GM18507 (cell line): ENCODE measurements at places on chromosomes 1 and 21.

DNA sequence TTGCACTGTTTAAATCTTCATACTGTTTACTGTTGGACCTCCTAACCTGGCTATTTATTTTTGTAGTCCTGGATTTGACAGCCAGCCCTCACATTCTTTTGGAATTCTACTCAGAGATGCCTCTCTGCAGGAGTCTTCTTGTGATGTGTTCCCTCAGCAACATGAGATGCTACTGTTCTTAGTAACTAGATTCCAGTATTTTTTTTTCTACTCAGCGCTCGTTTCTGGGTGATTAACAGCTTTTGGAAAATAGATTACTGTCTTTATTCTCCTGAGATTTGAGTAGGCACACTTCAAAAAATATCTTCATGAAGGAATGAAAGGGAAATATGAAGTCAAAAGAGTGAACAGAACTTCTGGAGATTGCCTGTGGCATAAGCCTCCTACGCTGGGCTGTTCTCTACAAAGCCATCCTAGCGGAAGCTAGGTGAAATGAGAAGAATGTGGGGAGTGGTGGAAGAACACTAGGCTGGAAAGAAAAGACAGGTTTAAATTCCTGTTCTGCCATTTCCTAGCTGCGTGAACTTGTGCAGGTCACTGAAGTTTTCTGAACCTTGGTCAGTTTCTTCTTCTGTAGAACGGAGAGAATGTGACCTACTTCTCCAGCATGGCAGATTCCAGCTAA, 75.9 kb downstream of the LRRC8C start:
- DNase-seq = no peak

DNA sequence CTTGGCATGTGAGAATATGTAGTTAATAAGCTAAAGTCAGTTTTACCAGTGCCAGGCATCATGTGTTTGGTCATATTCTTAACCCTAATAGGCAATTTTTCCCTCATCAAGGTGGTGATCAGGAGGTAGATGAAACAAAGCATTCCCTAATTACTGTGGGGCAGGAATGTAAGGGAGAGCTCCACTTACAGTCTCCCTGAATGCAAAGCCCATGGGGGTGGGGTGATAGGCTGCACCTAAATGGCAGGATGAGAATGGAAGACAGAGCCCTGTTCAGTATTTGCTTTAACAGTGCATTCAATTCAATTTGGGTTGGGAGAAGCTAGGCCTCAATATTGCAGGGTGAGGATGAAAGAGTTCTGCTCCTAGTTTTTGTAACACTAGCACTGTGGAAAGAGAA, 23.4 kb downstream of the ZNF678 start:
- DNase-seq = no peak

GRCh38 chr1:17018849-17019248, 7.1 kb upstream of the ATP13A2 start:
- DNase-seq = no peak

- no peak for DNase-seq
These were observed 289.7 kb upstream of the NRIP1 start for GRCh38 chr21:15354516-15354915.

GRCh38 chr1:154749078-154749760, 120.9 kb downstream of the KCNN3 start:
- no peak for DNase-seq

GRCh38 chr1:210104103-210104502, 128.5 kb upstream of the SERTAD4 start:
- no peak for DNase-seq

DNA sequence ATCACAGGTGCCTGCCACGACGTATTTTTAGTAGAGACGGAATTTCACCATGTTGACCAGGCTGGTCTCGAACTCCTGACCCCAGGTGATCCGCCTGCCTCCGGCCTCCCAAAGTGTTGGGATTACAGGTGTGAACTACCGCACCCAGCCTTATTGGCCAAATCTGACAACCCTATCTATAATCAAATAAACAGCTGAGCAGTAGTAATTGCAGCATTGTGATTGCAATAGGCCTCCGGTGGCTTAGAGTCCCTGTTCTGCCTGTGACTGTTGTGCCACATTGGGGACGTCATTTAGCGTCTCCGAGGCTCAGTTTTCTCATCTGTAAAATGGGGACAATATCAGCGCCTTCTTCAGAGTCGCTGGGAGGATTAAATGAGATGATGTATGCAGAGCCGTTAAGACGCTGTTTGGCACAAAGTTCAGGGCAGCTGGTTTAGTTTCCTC, 569 bp upstream of the CAPN2 start:
- no peak for DNase-seq

DNA sequence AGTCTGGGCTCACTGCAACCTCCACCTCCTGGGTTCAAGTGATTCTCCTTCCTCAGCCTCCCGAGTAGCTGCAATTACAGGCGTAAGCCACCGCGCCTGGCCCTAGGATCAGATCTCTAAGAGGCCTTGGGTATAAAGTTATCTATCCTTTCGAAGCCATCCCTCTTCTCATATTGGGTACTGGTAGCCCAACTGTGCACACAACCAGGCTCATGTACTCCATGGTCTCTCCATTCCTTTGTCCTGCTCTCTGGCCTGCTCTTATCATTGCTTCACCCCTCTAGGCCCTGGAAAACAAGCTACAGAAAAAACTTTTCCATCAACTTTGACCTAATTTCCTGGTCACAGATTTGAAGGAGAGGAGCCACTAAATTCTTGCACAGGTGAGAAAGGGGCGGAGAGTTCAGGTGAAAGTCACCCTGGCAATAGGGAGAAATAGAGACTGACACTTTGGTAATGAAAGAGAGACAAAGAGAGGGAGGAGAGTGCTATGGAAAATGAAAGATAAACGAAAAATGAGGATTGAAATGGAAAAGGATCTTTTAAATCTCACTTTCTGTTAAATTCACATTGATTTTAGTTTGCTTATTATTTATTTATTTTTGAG, 6.0 kb downstream of the TXNIP start:
- DNase-seq = no peak

DNA sequence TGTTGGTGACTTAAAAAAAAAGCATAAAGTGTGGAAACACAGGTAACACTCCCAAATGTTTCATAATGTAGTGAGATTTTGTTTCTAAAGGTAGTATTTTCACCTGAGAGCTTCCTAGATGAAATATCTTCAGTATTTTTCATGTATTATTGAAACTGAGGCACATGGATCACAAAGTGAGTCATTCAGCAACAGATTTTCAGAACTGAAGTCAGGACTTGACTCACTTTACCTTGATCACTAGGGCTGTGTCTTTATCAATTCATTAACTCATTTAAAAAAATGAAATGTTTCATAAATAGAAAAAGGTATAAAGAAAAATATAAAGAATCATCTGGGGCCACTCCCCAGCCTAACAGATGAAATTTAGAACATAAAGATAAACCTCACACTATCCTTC, 66.5 kb upstream of the RCC1 start:
- DNase-seq = no peak

DNA sequence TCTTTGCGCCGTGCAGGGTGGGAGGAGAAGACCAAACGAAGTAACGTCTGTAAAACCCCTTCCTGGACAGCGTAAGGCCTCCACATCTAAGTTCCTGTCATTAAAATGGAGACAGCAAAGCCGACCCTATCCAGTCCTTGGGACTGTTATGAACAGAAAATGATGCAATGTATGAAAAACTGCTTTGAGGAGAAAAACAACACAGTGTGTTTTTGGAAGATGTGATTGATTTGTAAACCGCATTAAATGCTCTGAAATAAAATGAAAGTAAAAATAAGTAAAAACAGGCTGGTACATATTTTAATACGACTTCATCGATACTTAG, 827 bp upstream of the URB1 start:
- no peak for DNase-seq

DNA sequence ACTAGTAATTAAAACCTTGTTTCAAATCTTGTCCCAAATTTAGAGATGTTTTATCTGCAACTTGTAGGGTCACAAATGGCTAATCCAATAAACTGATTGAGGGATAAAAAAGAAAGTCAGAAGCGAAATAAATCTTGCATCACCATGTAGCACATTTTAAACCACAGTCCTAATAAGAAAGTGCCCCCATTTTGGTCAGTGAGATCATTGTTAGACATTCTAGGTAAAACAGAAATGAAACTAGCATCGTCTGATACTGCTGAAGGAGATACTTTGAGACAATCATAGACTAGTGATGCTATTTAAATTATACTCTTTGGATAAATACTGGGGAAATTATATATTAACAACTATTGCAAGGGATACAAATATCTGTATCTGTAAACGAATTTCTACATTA, 247.9 kb downstream of the AMY1C start:
- no peak for DNase-seq

- no peak for DNase-seq
These were observed 6.8 kb upstream of the LAPTM5 start for GRCh38 chr1:30764396-30764795.

- no peak for DNase-seq
These were observed at the start of gene TNFRSF9 for GRCh38 chr1:7940745-7941436. TNFRSF9 (minus strand) TSS chr1:7940839; CDS start chr1:7939994, 845 bp downstream.

GRCh38 chr1:2345297-2346075, 45.9 kb downstream of the MORN1 start:
- DNase-seq = no peak

DNA sequence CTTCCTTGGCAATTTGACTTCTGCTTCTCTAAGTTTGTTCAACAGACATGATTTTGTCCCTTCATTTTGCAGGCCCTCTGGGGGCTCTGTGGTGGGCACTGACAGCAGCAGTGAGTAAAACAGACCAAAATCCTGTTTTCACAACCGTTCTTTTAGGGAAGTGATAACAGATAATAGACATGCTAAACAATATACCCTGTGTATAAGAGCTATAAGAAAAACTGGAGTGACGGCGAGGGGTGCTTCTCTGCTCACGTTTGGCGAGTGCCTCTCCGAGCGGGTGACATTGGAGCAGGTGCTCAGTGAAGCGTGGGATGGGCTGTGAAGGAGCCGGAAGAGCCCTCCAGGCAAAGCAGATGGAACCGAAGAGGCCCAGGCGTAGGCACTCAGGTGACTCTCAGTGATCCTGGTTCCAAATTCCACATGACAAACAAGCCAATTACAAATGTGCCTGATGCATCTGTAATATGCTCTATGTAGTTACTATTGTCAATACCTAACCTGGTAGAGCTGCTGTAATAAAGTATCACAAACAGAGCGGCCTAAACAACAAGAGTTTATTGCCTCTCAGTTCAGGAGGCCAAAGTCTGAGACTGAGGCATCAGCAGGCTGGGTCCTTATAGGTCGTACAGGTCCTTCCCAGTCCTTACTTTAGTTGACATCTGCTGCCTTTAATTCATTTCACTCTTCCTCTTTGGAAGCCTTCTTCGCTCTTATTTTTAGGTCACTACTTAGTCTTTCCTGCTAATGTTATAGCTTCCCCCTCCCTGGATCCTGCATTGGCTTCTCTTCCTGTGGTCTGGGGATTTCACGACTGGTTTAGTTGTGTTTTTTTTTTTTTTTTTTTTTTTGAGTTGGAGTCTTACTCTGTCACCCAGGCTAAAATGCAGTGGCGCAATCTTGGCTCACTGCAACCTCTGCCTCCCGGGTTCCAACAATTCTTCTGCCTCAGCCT, 20.1 kb downstream of the OR2B11 start:
- DNase-seq = no peak

- no peak for DNase-seq
These were observed 7.4 kb downstream of the AZIN2 start for GRCh38 chr1:33088119-33088906.

- DNase-seq = no peak
These were observed 25.8 kb downstream of the KRTAP10-1 start for GRCh38 chr21:44514218-44514520.

- no peak for DNase-seq
These were observed 12.3 kb downstream of the IKBKE start for GRCh38 chr1:206482611-206483010.

DNA sequence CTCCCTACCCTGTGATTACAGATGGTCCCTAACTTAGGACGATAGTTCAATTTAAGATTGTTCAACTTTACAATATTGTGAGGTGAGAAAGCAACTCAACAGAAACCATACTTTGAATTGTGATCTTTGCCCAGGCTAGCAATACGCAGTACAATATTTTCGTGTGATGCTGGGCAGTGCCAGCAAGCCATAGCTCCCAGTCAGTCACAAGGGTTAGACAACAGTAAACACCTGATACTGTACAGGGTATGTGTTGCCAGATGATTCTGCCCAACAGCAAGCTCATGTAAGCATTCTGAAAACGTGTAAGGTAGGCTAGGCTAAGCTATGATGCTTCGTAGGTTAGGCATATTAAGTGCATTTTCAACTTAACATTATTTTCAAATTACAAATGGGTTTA, 11.9 kb downstream of the GPBP1L1 start:
- DNase-seq = no peak

- DNase-seq = no peak
These were observed 1.5 kb upstream of the CDC20 start for GRCh38 chr1:43357251-43357650.

- no peak for DNase-seq
These were observed 14.2 kb upstream of the VN1R5 start for GRCh38 chr1:247241691-247242090.

- no peak for DNase-seq
These were observed 149.3 kb downstream of the PCBP3 start for GRCh38 chr21:45792682-45793383.

DNA sequence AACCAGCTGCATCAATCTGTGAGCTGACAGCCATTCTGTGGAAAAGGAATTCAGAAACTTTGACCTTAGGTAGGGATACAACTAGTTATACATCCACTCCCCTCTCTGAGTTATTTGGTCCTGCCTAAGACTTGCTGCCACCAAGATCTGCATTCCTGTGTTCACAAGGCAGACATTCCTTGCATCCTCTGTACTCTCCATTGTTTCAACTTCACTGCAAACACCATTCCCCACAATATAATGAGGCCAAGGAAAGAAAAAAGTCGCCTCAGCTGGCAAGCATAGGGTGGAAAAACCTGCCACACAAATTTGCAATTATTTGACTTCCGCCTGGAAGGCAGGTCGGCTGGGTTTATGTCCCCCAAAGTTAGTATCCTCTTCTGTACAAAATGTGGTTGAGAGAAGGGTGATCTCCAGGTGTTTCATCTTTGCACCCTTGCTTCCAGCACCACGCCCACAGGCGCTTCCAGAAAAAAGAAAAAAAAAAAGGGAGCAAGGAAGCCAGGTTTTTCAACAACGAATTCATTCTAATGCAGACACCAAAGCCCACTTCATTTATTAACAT, 676 bp upstream of the CTTNBP2NL start:
- no peak for DNase-seq
